ENCODE measurements at places on chromosomes 5 and 9. TPM values are rescaled to one million over a fixed set of nuclear protein-coding genes. Genes with fewer than 3 reads are reported as not detected.

Gene FST
- 7.6 TPM for total RNA-seq

Gene IRX1
- total RNA-seq: 24.1 TPM

Gene GRXCR2
- total RNA-seq: not detected

Gene AJM1
- 3.2 TPM for total RNA-seq

Gene GPR151
- not detected for total RNA-seq

- DNase-seq: no peak
- peaks cover 6% of the 10 kb centered on the region for H3K27me3 ChIP-seq
- H3K4me1 ChIP-seq: no peaks in the 10 kb centered on the region
Observed at GRCh38 chr5:174159327-174160114, 114.0 kb downstream of the NSG2 start.

- no peaks in the 10 kb centered on the region for H3K27me3 ChIP-seq
- DNase-seq: no peak
- no peaks in the 10 kb centered on the region for H3K4me1 ChIP-seq
- H3K27ac ChIP-seq: no peak overlapping the region
Observed at GRCh38 chr5:122141751-122142150, 12.4 kb downstream of the ZNF474 start.

- no peak overlapping the region for H3K4me3 ChIP-seq
- no peaks in the 10 kb centered on the region for H3K36me3 ChIP-seq
- H3K27me3 ChIP-seq: no peaks in the 10 kb centered on the region
- no peak for DNase-seq
- H3K4me1 ChIP-seq: peaks cover 10% of the 10 kb centered on the region
Observed at GRCh38 chr9:80787636-80788035, 901.7 kb downstream of the TLE1 start.

GRCh38 chr9:136292591-136293448 lies 11.1 kb downstream of the CCDC187 start:
- no peaks in the 10 kb centered on the region for H3K36me3 ChIP-seq
- peaks cover 8% of the 10 kb centered on the region for H3K27me3 ChIP-seq
- DNase-seq: no peak
- no peak overlapping the region for H3K4me3 ChIP-seq
- no peaks in the 10 kb centered on the region for H3K4me1 ChIP-seq

DNA sequence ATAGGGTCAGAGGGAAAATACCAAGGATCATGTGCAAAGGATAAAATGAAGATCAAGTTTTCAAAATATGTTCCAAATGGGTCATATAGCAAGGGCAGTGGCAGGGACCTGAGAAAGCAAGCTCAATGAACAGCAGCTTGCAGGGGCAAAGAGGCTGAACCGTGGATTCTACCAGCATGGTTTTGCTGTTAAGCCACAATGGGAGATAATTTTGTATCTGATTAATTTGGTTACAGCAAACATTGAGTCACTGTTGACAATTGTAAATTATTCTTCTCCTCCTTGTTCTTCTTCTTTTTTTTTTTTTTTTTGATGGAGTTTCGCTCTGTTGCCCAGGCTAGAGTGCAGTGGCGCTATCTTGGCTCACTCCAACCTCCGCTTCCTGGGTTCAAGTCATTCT lies 18.4 kb upstream of the ERAP2 start:
- peaks cover 4% of the 10 kb centered on the region for H3K4me1 ChIP-seq
- no peak overlapping the region for H3K4me3 ChIP-seq
- no peak for DNase-seq
- no peaks in the 10 kb centered on the region for H3K27me3 ChIP-seq

DNA sequence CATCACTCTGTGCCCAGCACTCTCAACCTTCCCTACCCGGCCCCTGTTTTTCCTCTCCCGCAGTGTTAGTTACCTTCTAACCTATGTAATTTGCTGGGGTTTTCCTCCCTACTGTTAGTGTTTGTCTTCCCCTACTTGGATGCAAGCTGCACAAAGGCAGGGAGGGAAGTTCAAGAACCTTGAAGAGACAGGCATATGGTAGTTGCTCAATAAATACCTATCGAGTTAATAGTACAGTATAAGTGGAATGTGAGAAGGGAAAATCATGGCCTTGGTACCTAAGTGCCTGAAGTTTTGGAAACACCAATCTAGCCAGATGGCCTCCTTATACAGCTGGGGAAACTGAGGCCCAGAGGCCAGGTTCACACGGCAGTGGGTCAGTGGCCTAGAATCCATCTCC lies 24.2 kb downstream of the PDGFRB start:
- no peak overlapping the region for H3K27ac ChIP-seq
- no peak for DNase-seq
- peaks cover 16% of the 10 kb centered on the region for H3K27me3 ChIP-seq

GRCh38 chr5:174725261-174725990 lies 1.0 kb downstream of the MSX2 start:
- H3K36me3 ChIP-seq: peaks cover 46% of the 10 kb centered on the region
- peak overlapping the region; percentile 89 for H3K27ac ChIP-seq
- no peak for DNase-seq
- peaks cover 81% of the 10 kb centered on the region for H3K27me3 ChIP-seq
- H3K4me1 ChIP-seq: peaks cover 33% of the 10 kb centered on the region

GRCh38 chr5:159240301-159240870 lies 22.7 kb upstream of the UBLCP1 start:
- H3K4me1 ChIP-seq: no peaks in the 10 kb centered on the region
- no peak overlapping the region for H3K27ac ChIP-seq
- no peak overlapping the region for H3K4me3 ChIP-seq
- no peaks in the 10 kb centered on the region for H3K36me3 ChIP-seq
- DNase-seq: no peak

- H3K4me1 ChIP-seq: peaks cover 35% of the 10 kb centered on the region
- H3K36me3 ChIP-seq: no peaks in the 10 kb centered on the region
- H3K4me3 ChIP-seq: peak overlapping the region; percentile 62
- no peak for DNase-seq
- peak overlapping the region; percentile 61 for H3K27ac ChIP-seq
- H3K27me3 ChIP-seq: no peaks in the 10 kb centered on the region
Observed at GRCh38 chr9:1979741-1980367, 35.3 kb upstream of the SMARCA2 start.

GRCh38 chr5:177591690-177592009 lies 353 bp upstream of the TMED9 start:
- peaks cover 15% of the 10 kb centered on the region for H3K36me3 ChIP-seq
- DNase-seq: no peak
- peak overlapping the region; percentile 95 for H3K4me3 ChIP-seq
- peak overlapping the region; percentile 89 for H3K27ac ChIP-seq
- H3K27me3 ChIP-seq: peaks cover 33% of the 10 kb centered on the region
- no peaks in the 10 kb centered on the region for H3K4me1 ChIP-seq

GRCh38 chr9:123349691-123350480 lies 6.1 kb upstream of the CRB2 start:
- peaks cover 33% of the 10 kb centered on the region for H3K27me3 ChIP-seq
- no peak overlapping the region for H3K4me3 ChIP-seq
- H3K36me3 ChIP-seq: no peaks in the 10 kb centered on the region
- DNase-seq: no peak
- H3K4me1 ChIP-seq: peaks cover 11% of the 10 kb centered on the region
- no peak overlapping the region for H3K27ac ChIP-seq

DNA sequence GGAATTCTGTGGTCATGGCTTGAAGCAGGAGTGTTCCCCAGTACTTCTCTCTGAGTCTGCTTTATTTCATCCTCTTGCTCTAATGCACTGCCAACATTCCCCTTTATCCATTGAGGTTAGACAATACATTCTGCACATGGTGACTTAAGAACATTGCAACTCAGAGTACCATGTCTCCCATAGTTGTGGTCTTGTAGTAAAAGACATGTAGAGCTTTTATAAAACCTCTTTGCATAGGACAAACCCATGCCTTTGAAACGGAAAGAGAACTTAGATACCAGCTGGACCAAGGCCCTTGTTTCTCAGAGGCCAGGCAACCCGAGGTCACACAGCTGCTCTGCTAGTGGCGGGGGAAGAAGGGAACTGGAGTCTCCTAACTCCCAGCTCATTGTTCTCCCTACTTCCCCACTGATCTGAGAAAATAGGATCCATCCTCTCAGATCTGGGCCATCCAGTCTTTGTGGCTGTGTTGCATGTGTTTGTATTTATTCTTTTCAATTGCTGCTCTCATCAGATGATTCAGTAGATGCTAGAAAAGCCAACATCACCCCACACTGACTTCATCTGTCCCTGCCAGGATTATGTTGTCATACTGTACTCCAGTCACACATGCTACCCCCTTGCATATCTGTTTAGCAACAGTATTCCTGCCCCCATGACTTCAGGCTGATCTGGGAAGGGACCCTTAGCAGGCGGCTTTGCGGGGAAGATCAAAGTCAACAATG lies 236.9 kb downstream of the SAXO1 start:
- no peak overlapping the region for H3K4me3 ChIP-seq
- H3K36me3 ChIP-seq: no peaks in the 10 kb centered on the region
- peaks cover 21% of the 10 kb centered on the region for H3K4me1 ChIP-seq
- no peak overlapping the region for H3K27ac ChIP-seq
- H3K27me3 ChIP-seq: no peaks in the 10 kb centered on the region
- no peak for DNase-seq

DNA sequence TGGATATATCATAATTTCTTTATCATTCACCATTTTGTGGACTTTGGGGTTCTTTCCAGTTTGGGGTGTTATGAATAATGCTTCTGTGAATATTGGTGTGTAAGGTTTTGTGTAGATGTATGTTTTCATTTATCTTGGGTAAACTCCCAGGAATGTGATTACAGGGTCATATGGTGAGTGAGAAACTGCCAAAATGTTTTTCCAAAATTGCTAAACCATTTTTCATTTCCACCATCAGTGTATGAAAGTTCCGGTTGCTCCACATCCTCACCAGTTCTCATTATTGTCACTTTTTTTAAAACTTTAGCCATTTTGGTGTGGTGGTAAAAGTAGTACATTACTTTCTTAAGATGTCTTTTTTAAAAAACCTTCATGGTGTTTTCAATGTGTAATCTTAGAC lies 152.9 kb downstream of the NIPBL start:
- H3K36me3 ChIP-seq: peaks cover 20% of the 10 kb centered on the region
- no peak for DNase-seq
- no peak overlapping the region for H3K27ac ChIP-seq
- H3K27me3 ChIP-seq: no peaks in the 10 kb centered on the region
- no peaks in the 10 kb centered on the region for H3K4me1 ChIP-seq

DNA sequence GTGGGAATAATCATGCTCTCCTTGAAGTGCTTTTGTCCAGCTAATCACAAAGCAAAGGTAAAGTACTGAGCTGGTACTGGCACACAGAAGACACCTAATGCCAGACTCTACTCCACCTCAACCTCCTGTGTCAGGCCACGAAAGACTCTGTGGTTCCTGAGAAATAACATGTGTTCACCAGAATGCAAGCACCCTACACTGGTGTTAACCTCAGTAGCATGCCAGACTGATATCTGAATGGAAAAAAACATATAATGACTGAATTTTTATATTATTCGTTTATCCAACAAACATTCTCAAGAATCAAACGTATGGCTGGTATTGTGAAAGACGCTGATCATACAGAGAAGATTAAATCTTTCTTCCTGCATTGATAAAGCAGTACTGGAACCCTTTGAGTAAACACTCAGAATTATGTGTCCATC lies 97.1 kb upstream of the IFNE start:
- no peaks in the 10 kb centered on the region for H3K27me3 ChIP-seq
- H3K4me3 ChIP-seq: no peak overlapping the region
- H3K27ac ChIP-seq: no peak overlapping the region
- DNase-seq: no peak
- peaks cover 13% of the 10 kb centered on the region for H3K4me1 ChIP-seq
- H3K36me3 ChIP-seq: no peaks in the 10 kb centered on the region

- no peaks in the 10 kb centered on the region for H3K27me3 ChIP-seq
- H3K4me1 ChIP-seq: peaks cover 15% of the 10 kb centered on the region
- peaks cover 41% of the 10 kb centered on the region for H3K36me3 ChIP-seq
- H3K4me3 ChIP-seq: no peak overlapping the region
- peak overlapping the region; percentile 44 for H3K27ac ChIP-seq
- DNase-seq: no peak
Observed at GRCh38 chr5:179825655-179826182, 5.0 kb downstream of the SQSTM1 start.

DNA sequence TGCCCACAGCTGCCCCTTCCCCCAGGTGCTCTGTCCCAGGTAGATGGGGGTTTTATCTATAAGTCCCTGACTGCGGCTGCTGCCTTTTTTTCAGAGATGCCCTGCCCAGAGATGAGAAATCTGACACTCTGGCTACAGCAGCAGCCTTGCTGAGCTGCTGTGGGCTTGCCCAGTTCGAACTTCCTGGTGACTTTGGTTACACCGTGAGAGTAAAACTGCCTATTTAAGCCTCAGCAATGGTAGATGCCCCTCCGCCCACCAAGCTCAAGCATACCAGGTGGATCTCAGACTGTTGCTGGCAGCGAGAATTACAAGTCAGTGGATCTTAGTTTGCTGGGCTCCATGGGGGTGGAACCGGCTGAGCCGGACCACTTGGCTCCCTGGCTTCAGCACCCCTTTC lies 56.8 kb downstream of the MINAR2 start:
- H3K4me1 ChIP-seq: no peaks in the 10 kb centered on the region
- no peak overlapping the region for H3K27ac ChIP-seq
- no peak overlapping the region for H3K4me3 ChIP-seq
- peaks cover 4% of the 10 kb centered on the region for H3K27me3 ChIP-seq
- DNase-seq: no peak
- H3K36me3 ChIP-seq: no peaks in the 10 kb centered on the region

DNA sequence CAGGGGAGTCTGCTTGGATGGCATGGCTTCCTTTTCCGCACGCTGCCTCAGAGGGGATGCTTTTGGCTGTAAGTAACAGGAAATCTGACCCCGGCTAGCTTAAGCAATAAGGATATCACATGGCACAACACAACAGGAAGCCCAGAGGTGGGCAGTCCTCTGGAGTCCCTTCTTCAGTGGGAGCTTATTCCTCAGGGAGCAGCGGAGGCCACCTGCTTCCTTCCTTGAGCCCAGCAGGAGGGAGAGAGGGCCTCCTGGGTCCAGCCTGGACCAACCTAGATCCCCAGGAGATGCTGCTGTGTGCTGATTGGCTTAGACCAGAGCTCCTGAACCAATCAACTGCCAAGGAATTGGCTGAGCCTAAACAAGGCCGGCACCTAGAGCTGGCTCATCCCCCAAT lies 66.3 kb downstream of the C9orf50 start:
- no peaks in the 10 kb centered on the region for H3K36me3 ChIP-seq
- H3K4me3 ChIP-seq: no peak overlapping the region
- H3K4me1 ChIP-seq: peaks cover 30% of the 10 kb centered on the region
- H3K27ac ChIP-seq: no peak overlapping the region

- H3K27me3 ChIP-seq: no peaks in the 10 kb centered on the region
- no peak overlapping the region for H3K4me3 ChIP-seq
- no peak for DNase-seq
- no peak overlapping the region for H3K27ac ChIP-seq
Observed at GRCh38 chr5:111415053-111415452, 97.3 kb downstream of the STARD4 start.

GRCh38 chr9:286071-286740 lies 71.5 kb downstream of the DOCK8 start:
- H3K27ac ChIP-seq: no peak overlapping the region
- no peak overlapping the region for H3K4me3 ChIP-seq
- H3K27me3 ChIP-seq: no peaks in the 10 kb centered on the region
- H3K4me1 ChIP-seq: no peaks in the 10 kb centered on the region
- no peak for DNase-seq
